ENCODE measurements at places on chromosomes 3 and 15. TPM values are rescaled to one million over a fixed set of nuclear protein-coding genes. Genes with fewer than 3 reads are reported as not detected.

SOX2 gene
- total RNA-seq, result not detected

THBS1 gene
- 631 TPM for total RNA-seq

LRRIQ4 gene
- total RNA-seq, result under 0.01 TPM

EPHA6 gene
- under 0.01 TPM for total RNA-seq

C3orf22 gene
- total RNA-seq, result not detected
